ENCODE measurements at places on chromosomes 13 and 19.

DNA sequence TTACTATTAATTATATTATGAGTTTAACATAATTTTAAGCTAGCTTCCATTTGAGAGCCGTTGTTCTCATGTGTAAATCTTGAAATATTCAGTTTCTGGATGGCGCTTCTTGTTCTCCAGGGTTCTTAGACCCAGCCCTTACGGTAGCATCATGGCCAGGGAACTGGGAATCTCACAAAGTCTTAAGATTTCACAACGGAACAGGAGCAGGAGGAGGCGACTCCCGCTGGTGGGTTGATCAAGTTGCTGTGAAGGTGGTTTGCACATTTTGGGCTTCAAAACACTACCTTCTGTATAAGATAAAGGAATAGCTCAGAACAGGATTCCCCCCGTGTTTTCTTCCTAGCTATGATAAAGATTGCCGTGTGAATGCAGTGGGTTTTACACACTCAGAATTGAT, 2.8 kb downstream of the NAXD start:
- no peak for DNase-seq

- no peak for DNase-seq
Observed at GRCh38 chr13:41136396-41137031, 3.9 kb upstream of the KBTBD6 start.

- DNase-seq, result peak; percentile 37
Observed at GRCh38 chr19:46478356-46478986, 7.1 kb upstream of the PNMA8A start.

DNA sequence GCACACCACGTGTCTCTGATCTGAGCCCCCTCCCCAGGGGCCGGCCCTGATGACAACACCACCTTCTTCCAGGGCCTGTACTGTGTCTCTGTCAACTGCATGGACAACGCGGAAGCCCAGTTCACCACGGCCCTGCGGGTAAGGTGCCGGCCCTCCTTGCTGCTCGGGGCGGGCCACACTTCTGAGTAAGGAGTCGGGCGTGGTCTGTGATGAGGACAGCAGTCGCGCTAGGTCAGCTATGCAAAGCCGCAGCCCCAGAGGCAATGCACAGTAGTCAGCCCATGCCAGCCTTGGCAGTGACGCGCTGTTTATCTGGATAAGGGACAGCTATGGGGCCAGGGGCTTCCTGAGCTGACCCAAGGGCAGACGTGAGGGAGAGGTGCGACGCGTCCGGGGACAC, 24.6 kb downstream of the MAU2 start:
- DNase-seq, result no peak

DNA sequence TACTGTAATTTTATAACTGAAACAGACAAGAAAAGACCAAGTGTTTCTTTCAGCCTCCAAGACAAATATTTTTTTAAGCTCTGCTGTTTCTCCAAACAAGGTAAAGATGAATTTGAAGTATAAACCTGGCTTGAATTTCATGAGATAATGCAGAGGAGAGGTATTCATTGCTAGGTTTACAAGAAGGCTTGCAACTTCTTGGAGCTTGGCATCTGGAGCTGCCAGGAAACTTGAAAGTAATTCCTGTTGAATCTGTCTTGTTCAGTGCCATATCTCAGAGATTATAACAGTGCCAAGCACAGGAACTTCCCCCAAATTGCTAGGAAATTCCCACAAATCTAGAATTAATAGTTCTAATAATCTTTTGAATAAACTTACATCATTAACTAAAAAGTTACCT, 70.9 kb downstream of the CDK8 start:
- no peak for DNase-seq

- no peak for DNase-seq
Observed at GRCh38 chr19:11821474-11822109, 7.5 kb downstream of the ZNF440 start.

DNA sequence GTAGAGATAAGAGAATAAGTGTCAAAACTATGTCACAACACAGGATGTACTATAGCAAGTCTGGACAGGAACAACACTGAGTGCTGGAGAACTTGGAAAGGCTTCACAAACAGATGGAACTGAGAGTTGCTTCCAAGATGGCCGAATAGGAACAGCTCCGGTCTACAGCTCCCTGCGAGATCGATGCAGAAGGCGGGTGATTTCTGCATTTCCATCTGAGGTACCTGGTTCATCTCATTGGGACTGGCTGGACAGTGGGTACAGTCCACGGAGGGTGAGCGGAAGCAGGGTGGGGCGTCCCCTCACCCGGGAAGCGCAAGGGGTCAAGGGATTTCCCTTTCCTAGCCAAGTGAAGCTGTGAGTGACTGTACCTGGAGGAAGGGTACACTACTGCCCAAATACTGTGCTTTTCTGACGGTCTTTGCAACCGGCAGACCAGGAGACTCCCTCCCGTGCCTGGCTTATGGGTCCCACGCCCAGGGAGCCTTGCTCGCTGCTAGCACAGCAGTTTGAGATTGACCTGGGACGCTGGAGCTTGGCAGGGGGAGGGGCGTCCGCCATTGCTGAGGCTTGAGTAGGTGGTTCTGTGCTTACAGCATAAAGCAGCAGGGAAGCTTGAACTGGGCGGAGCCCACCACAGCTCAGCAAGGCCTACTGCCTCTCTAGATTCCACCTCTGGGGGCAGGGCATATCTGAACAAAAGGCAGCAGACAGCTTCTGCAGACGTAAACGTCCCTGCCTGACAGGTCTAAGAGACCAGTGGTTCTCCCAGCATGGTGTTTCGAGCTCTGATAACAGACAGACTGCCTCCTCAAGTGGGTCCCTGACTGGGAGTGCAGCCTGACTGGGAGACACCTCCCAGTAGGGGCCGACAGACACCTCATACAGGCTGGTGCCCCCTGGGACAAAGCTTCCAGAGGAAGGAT, 46.0 kb downstream of the USP12 start:
- DNase-seq, result no peak

DNA sequence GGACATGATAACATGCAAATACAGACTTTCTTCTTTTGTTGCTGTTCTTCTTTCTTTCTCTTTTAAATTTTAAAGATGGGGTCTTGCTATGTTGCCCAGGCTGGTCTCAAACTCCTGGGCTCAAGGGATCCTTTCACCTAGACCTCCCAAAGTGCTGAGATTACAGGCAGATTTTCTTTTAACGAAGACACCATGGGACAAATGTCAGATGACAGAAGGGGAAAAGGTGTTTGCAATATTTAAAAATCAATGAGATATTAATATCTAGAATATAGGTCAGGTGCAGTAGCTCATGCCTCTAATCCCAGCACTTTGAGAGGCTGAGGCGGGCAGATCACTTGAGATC, 3.7 kb upstream of the RYR1 start:
- DNase-seq, result no peak

DNA sequence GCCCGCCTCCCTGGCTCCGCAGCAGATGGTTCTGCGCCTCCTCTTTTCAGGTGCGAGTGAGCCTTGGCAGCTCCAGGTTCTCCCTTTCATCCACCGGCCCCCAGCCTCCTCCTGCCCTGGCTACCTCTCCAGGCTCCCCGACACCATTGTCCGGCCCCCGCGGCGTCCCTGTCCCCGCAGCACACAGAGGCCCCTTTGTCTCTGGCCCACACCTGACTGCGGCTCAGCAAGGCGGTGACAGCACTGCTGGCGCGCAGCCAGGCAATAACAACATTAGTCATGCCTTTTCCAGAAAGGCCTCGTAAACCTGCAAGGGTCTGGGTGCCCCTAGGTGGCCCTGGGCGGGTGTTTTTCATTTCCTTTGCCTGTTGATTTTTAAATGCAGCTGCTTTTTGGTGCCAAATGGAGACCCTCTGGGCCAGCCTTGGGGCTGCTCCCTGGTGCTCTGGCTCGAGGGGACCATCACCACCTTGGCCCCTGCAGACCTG, 73.2 kb upstream of the MEDAG start:
- no peak for DNase-seq

- no peak for DNase-seq
Observed at GRCh38 chr13:33537026-33537425, 251.5 kb upstream of the STARD13 start.

DNA sequence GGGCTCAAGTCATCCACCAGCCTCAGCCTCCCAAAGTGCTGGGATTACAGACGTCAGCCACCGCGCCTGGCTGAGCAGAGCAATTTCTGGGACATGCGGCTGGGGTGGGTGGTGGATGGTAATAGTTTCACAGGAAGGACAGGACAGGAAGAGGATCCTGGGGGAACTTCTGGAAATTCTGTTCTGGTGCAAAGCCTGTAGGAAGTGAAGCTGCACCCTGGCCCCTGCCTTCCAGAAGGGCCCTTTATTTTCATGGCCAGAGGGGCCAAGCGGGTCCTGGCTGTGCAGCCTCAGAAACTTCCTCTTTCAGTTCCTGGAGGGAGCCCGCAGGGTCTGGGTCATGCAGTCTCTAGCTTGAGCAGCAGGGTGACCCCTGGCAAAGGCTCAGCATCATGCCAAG, 15.7 kb downstream of the FEM1A start:
- no peak for DNase-seq

GRCh38 chr13:24764276-24764630, 284 bp downstream of the RNF17 start:
- DNase-seq, result no peak

DNA sequence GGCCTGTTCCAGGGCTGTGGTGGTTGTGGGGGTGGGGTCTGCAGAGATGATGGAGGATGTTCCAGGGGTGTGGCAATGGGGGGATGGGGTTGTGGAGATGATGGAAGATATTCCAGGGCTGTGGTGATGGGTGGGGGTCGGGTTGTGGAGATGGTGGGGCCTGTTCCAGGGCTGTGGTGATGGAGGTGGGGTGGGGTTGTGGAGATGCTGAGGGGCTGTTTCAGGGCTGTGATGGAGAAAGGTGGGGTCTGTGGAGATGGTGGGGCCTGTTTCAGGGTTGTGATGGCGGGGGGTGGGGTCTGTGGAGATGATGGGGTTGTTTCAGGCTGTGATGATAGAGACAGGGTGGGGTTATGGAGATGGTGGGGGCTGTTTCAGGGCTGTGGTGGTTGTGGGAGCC, 62.0 kb downstream of the TEX29 start:
- no peak for DNase-seq

GRCh38 chr13:39197647-39198007, 159.4 kb downstream of the NHLRC3 start:
- DNase-seq, result no peak

GRCh38 chr13:113428871-113429607, 24.2 kb downstream of the ADPRHL1 start:
- no peak for DNase-seq

DNA sequence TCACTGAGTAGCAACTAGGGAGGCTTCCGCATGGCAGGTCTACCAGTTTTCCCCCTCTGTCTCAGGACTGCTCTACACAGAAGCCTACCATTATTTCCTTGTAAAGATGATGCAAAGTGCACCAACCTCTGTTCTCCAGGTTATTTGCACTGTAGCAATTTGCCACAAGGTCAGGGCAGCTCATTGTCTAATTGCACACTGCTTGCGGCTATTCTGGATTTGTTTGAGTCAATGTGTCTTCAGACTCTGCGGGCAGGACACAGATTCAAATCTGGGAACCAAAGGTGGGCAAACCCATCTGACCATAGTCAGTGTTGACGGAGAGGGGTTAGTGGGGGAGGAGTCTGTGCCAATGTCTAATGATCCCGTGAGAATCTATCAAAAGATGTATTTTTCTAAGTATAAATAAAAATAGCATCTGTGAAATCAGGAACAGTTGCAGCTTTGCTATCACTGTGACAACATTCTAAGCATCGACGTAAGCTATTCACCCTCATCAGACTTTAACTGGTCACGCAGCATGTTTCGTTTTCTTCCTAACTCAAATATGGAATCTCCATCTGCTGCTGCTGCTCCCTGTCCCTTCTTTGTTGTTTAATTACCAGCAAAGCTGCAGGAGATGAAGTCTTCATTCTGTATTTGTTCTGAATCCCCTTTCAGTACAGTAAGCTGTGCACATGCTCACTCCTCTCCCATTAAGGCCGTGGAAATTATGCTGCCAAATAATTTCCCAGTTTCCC, 26.4 kb downstream of the CYSLTR2 start:
- DNase-seq, result no peak

GRCh38 chr13:65149687-65150086, 2080.4 kb downstream of the PCDH9 start:
- DNase-seq, result no peak

- DNase-seq, result no peak
Observed at GRCh38 chr19:16561382-16561781, 10.8 kb downstream of the SLC35E1 start.

- no peak for DNase-seq
Observed at GRCh38 chr13:47166336-47166735, 269.5 kb upstream of the HTR2A start.

GRCh38 chr19:29289020-29289419, 76.1 kb upstream of the UQCRFS1 start:
- DNase-seq, result no peak

GRCh38 chr13:112545856-112546255, 42.1 kb downstream of the TUBGCP3 start:
- no peak for DNase-seq

GRCh38 chr19:2060884-2061494, 9.9 kb upstream of the MKNK2 start:
- DNase-seq, result no peak

DNA sequence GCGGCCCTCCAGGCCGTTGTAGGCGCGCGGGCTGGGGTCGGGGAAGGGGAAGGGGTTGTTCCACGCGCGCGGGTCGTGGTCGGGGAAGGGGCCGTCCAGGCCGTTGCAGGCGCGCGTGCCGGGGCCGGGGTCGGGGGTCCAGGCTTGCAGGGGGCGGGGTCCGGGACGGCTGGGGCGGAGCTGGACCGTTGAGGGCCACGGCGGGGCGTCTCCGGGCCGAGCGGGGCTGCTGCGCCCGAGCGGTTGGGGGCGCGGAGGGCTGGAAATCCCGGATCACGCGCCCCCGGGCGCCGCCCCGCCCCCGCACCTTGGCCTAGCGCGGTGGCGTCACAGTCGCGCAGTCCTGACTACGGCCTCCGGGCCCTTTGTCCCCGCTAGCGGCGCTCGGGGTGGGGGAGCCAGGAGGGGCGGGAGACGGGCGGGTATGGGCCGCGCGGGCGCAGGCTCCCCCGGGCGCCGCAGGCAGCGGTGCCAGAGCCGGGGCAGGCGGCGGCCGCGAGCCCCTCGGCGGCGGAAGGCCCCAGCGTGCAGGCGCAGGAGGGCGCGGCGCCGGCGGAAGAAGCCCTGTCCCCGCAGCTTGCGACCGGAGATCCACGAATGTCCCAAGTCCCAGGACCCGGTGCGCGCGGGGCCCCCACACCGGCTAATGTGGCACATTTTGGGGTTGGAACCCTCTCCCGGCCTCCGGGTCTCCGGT, 665 bp downstream of the GPX4 start:
- peak; percentile 82 for DNase-seq

GRCh38 chr13:26721251-26722121, 39.1 kb downstream of the GPR12 start:
- peak; percentile 49 for DNase-seq

- DNase-seq, result no peak
Observed at GRCh38 chr13:20719783-20720182, 16.3 kb downstream of the IL17D start.
